ENCODE measurements at places on chromosomes 11 and 22.
A peak's percentile ranks its signal among the peaks of the same experiment; 100 is the strongest.

GRCh38 chr11:24805671-24806070 lies 308.8 kb downstream of the LUZP2 start:
- DNase-seq = no peak

DNA sequence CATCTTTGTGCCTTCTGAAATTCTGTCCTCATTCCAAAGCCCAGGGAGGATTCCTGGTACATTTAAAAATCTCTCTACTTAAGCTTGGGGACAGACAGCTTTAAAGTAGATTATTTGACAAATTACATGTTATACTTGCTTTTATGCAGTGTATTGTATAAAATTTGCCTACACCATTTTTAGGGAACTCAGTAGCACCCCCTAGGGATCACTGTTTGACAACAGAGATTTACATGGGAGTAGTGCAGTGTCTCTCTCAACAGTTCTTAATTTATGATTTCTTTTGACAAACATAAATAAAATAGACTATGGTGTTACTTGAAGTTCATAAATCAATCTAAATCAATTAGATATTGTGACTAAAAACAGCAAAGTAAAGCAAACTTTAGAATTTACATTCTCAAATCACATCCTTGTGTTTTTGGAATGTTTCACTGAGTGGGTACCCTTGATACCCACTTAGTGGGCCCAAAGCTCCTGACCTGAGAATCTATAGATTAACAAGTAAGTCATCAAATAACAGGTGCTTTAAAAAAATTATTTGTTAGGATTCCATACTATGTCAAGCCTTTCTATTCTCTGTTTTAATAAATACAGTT lies 428.8 kb downstream of the DYNC2H1 start:
- no peak for DNase-seq

DNA sequence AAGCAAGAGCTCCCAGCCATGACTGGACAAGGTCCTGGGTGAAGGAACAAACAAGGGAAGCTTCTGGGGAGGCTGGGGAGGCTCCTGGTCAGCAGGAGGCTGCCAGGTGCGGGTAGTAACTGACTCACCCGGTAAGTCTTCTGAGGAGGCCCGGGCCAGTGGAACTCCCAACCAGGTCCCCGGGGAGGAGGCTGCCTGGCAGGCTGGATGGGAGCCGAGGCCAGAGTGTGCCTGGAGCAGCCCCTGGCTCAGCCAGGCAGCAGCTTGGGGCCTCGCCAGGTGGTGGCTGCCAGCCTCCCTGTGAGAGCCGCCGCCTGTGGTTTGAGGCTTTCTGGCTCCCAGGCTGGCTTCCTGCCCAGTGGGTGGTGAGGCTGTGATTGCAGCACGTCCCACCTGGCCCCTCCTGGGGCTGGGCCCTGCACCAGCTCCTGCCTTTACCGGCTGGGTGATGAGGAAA lies 46.2 kb downstream of the IGF2 start:
- no peak for DNase-seq

DNA sequence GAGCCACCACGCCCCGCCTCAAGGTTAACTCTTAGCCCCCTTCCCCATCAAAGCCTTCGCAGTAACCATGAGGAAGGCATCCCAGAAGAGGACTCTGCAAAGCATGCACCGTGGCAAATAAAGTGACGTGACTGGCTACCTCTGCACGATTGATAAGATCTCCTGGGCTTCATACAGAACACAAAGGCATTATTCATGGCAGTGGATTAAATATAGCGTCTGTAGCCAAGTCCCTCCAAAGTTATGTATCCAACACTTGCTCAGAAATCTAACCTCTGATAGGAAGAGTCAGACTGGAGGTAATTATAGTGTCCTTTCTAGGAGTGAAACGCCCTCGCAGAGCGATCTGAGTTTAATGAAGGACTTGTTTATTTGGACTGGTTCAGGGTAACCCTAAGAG lies 22.4 kb downstream of the CPT1A start:
- DNase-seq = no peak

DNA sequence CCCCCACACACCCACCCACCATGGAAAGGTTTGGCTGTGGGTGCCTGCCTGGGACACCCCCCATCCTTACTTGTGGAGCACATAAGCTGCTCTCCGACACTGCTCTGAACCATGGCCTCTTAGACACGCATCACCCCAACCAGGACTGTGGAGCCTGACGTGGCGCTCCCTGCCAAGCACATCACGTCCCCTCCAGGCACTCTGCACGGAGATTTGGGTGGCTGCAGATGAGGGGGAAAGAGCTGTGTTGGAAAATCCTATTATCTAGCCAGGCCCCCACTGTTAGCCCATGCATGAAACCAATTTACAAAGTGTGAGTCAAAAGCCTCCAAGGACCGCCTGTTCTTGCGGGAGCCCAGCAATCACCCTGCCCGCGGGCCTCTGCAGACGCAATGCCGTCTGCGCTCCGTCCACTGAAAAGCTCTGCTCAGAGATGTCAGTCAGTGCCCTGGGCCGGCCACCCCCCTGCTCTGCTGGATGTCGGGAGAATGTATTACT lies 163.4 kb upstream of the NECTIN1 start:
- DNase-seq = no peak

DNA sequence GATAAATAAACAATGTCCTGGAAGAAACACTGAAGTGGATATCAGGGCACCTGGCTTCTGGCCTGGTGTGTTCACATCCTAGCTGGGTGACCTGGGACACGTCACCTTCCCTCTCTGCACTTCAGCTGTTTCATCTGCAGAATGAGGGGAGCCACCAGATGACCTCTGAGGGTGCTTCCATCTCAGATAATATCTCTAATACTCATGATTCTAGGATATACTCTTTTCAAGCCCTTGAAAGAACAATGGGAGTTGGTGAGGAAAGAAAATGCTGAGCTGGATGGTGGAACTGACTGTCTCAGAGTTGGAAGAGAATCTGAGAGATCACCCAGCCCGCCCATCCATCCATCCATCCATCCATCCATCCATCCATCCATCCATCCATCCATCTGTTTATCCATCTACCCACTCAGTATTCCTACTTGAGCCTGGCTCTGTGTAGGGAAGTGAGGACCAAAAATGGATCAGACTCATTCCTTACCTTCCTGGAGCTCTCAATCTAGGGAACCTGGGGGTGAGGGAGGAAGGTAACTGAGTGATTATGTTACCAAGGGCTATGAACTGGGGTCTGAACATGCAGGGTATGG lies 28.2 kb upstream of the LIPT2 start:
- no peak for DNase-seq

DNA sequence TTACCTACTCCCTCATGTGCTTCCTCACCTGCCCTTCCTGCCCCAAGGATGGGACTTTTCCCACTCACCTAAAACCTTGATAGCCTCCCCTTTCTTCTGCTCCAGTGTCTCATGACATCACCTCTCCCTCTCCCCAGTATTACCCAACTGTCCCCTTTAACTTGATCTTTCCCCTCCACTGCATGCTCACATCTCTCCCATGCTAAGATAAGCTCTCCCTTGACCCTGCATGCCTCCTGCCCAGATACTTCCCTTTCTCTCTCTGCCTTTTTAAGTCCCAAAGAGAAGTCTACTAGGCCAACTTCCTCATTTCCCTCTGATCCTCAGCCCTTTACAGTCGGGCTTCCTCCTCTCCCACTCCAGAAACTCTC lies 14.8 kb downstream of the CD3E start:
- no peak for DNase-seq

- DNase-seq = no peak
Observed at GRCh38 chr11:701741-702461, 4.1 kb upstream of the EPS8L2 start.

GRCh38 chr11:131666617-131667016 lies 296.2 kb downstream of the NTM start:
- DNase-seq = no peak

GRCh38 chr11:32439501-32440210 lies 4.3 kb upstream of the WT1 start:
- no peak for DNase-seq

DNA sequence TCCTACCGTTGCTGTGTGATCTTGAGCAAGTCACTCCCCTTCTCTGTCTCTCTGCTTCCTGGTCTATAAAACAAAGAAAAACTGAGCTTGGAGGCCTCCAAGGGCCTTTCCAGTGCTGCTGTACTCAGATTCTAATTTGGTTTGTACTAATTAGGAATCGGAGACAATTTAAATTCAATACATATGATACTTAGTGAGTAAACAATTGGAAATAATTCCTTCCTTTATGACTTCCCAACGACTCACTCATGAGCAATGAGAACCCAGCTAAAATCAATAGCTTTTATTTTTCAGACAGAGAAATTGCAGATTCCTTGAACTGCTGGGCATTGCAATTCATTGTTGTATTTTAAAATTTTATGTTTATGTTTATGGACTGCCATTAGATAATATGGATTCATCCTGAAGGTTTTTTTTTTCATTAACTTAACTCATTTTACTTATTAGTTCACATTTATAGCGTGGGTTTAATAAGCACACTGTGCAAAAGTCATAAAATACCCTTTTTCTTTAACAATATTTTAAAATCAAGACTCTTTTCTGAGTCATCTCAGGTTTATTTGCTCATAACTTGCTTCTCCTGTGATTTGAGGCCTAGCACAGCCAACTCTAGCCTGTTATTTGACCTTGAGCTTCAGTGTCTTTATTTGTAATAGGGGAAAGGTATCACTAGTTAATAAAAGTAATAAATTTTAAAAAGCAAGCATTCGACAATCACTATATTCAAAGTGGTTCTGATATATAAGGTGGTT lies 95.8 kb downstream of the TP53I11 start:
- DNase-seq = no peak

DNA sequence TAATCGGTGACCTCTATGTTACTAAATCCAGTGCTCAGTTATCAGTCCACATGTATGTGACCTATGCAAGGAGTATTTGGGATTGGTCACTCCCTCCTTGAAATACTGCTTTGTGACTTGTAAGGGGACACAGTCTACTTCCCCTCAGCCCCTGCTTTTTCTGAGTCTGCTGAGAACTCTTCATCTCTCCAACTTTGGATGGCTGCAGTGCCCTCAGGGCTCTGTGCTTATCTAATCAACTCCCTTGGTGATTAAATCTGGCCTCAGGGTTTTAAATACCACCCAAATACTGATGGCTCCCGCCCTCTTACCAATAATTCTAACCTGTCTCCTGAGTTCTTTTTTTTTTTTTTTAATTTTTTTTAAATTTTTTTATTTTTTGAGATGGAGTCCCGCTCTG lies 40.2 kb downstream of the FAM118A start:
- no peak for DNase-seq

DNA sequence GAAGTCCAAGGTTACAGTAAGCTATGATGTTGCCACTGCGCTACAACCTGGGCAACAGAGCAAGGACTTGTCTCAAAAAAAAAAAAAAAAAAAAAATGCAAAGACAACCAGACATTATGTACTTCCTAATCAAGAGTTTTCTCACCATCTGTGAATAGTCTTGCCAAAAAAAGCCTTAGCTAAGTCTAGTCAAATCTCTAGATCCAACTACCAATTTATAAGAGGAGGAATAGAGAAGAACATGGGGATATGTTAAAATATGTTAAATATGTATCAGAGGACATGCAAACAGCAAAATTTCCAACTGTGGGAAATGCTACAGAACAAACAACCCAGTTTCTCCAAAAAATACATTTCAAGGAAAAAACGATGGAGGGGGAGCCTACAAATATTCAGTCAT lies 45.6 kb downstream of the USP28 start:
- DNase-seq = no peak

GRCh38 chr22:22110548-22111266 lies 128.1 kb upstream of the TOP3B start:
- DNase-seq = peak; percentile 63

GRCh38 chr22:30969532-30970355 lies 679 bp downstream of the TUG1 start:
- no peak for DNase-seq

GRCh38 chr11:104892723-104893511 lies 5.3 kb downstream of the CASP12 start:
- no peak for DNase-seq

DNA sequence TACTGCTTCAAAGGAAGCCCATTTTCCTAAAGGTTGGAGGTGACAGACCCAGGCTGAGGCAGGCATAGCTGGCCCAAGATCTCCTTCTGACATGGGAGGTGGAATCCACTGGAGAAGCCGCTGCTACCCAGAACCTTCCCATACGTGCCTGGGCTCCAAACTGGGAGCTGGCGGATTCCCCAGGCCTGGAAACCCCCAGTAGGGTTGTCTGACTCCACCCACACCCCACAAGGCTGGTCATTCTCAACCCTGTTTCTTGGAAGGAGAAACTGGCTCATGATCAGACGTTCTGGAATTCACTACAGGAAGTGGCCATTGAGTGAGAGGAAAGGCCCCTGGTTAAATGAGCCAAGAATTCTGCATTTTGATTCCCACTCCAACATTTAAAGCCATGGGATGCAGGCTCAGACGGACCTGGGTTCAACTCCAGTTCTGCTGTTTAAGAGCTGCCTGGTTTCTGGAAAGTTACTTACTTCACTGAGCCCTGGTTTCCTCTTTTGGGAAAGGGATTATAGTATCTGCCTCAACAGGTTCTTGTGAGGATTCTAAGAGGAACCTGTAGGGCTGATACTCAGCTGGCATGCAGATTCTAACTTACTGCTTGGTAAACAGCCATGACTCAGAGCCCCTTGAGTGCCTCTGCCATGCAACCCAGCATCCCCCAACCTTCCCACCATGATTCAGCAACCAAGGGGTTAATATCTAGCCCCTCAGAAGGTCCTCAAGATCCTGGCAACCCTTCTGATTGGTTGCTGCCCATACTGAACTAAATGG lies 19.4 kb upstream of the TSKU start:
- DNase-seq = no peak

GRCh38 chr22:36340621-36341020 lies 47.1 kb downstream of the MYH9 start:
- no peak for DNase-seq

DNA sequence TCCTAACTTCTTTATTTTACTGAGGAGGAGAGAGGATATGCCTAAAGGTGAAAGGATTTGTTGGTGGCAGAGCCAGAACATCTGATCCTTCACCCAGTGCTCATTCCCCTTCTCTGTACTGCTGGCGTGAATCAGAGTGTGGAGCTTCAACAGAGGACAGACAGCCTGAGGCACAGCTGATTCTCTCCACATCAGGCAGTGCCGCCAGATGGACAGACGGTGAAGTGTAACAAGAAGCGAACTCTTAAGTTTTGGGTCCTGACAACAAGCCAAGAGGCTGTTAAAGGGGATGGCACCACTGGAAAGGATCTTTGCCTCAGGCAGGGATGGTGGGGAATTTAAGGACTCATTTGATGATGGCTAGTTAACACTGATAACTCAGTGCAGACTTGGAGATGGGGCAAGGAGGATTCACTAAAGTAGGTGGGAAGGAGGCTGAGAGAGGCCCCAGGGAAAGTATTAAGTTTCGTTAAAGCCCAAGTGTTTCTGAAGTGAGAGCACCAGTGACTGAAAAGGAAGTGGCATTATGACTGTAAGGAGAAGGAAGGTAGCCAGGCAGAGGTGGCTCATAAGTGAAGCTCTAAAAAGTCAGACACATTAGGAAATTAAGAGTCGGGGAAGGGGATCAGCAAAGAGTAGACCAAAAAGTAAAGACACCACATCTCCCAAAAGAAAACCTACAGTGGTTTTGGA lies 81.3 kb downstream of the CLPB start:
- DNase-seq = peak; percentile 47

DNA sequence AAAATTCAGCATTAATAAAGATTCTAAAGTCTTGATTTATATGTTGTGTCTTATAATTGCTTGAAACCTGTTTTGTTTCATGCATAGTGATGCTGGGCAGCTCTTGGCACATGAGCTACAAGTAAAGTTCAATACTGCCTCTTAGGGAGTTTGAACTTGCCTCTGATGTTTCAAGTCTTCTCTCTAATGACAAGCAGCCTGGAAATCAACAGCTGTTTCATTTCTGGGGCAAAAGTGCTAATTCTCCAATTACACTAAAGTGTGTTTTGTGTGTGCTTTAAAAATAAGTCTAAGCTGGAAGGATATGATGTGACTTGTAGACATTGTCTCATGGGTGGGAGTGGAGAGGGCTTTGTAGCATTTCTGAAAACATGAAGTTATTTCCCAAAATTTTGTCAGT lies 23.7 kb upstream of the SESN3 start:
- DNase-seq = no peak
